ENCODE measurements at places on chromosomes 2 and 18.

GRCh38 chr18:5628512-5629255 lies 84.9 kb upstream of the EPB41L3 start:
- no peak for DNase-seq

- DNase-seq, result peak; percentile 55
Measured at GRCh38 chr18:73879766-73880165, 267.9 kb downstream of the FBXO15 start.

DNA sequence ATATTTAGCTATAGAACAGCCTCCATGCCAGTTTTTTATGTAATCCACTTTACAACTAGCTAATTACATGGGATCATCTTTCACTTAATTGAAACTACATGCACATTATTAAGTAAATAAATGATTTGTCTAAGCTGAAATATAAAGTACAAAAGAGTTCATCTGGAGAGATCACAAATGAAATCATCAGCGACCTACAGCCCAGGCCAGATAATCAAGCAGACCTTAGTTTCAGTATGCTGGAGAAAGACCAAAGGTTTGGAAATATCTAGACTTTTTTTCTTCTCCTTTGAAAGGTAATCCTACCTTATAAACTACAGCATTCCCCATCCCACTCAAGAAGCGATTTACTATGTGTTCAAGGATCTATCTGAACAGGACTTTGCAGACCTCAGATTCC lies 26.5 kb downstream of the FIGN start:
- no peak for DNase-seq

DNA sequence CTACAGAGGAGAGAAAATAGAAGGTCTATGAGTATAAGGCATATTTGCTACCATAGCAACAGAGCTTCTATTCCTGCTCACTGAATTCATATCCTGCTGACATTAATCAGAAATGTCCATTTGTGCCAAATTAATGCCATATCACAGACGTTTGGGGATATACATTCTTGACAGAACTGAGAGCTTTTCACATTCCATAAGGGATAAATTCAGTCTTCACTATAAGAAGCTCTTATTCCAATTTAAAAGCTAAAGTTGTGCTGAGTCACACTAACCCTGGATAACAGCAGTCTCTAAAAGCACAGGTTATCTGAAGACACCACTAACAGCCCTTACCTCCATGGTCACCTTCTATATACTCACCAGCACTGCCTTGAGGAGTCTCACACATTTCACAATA lies 178.1 kb downstream of the RAB3GAP1 start:
- DNase-seq, result no peak

- DNase-seq, result no peak
Measured at GRCh38 chr2:60476206-60476954, 77.1 kb downstream of the BCL11A start.

DNA sequence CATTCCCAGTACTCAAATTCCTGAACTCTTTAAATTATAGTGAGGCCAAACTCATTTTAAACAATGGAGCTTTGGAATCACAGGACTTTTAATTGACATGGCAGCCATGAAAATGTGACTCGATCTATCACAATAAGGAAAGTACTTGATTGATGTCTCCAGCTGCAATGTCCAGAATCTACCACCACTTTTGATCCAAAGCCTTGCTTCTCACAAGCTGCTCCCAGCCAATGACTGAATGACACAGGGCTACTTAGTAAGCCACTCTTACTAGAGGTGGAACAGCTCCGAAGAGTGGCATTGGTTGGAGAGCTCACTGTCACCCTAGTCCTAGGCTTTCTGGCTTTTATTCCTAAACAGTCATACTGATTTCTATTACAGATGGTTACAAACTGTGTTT lies 270.1 kb downstream of the IRS1 start:
- DNase-seq, result no peak

DNA sequence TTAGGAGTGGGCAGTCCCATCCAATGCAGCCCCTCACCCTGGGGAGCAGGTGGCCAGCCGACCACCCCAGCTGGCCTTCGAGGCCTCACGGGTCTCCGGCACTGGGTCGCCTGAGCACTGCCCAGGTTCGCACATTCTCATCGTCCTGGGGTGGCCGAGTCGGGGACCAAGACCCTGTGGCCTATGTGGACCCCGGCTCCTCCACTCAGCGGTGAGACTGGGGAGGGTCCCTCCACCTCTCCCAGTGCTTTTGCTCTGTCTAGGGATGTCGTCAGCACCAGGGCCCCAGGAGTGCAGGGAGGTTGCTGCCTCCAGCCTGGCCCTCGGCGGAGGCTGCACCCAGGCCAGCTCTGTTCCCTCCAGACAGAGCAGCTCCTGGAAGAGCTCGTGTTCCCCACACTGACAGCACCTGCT lies 89.6 kb downstream of the TPO start:
- no peak for DNase-seq

DNA sequence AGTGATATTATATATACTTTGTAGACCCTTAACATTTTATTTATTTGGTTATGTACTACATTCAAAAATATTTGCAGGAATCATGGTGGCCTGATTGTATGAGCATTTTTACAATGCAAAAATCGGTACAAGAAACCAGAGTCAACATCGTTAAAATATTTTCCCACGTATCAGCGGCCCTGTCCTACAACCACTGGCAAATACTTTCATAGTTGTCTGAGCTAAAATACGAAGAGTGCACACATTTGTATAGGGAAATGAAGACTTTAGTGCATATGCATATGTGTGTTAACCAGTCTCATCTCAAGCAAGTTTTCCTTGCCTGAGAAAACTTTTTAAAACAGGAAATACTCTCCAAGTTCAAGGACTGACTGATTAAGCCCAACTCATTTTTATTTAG lies 35.9 kb downstream of the CCDC102B start:
- no peak for DNase-seq

- no peak for DNase-seq
Measured at GRCh38 chr18:77478646-77479442, 229.2 kb downstream of the GALR1 start.

Measured in non-pigmented ciliary epithelial cell (primary cell).